ENCODE measurements at places on chromosomes 6 and 20.

DNA sequence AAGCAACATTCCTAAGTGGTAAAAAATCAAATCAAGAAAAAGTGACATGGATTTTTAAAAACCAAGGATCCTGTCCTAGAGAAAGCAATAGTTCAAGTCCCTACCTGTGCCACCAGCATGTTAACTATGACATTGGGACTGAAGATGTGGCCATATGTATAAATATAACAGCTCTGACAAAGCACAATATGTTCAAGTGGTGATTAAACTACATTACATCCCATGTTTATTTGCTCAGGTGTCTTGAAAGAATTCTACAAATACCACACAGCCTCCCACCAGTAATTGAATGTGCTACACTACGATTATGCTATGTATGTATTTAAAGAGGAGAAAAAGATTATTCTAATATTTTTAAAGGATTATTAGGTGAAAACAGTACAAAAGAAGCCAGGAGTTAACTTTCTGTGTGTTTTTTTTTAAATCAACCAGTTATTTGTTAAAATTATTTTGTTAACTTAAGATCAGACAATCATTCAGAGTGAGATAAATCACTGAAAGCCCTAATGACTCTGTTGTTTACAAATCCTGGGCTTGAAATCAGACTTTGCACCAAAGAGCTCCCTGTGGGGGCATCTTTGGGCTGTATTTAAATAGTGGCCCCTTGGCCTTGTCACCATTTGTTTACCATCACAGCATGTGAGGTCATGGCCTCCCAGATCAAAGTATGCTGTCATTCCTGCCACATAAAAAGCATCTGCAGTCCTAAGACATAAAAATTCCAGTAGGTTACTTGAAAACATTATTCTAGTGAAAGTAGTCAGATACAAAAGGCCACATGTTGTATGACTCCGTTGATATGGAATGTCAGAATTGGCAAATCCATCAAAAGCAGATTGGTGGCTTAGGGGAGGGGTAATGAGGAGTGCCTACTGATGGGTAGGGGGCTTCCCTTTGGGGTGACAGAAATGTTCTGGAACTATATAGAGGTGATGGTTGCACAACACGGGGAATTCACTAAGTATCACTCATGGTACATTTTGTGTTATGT lies 17.1 kb downstream of the TTLL2 start:
- no peak for DNase-seq

- DNase-seq = no peak
Observed at GRCh38 chr6:34301408-34301807, 52.6 kb upstream of the SMIM29 start.

- DNase-seq = no peak
Observed at GRCh38 chr6:159594750-159595117, 98.3 kb downstream of the SOD2 start.

DNA sequence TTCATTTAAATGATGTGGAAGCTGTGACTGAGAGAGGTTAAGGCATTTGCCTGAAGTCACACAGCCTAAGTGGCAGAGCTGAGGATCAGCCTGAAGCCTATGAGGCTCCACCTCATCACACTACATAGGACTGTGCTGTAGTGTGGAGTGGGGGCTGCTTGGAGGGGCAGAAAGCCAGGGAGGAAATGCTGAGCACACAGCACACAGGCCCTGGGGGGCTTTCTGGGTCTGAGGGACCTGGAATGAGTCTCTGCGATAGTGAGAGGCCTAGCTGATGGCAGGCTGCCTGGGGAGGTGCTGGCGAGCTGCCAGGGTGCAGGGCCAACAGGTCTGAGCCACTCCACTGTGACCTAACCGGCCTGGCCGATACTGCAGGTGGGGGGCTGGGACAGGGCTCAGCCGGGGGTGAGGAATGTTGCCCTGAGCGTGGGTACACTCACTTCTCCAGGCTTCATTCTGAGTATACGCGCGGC lies 2.2 kb upstream of the ARHGAP40 start:
- no peak for DNase-seq

DNA sequence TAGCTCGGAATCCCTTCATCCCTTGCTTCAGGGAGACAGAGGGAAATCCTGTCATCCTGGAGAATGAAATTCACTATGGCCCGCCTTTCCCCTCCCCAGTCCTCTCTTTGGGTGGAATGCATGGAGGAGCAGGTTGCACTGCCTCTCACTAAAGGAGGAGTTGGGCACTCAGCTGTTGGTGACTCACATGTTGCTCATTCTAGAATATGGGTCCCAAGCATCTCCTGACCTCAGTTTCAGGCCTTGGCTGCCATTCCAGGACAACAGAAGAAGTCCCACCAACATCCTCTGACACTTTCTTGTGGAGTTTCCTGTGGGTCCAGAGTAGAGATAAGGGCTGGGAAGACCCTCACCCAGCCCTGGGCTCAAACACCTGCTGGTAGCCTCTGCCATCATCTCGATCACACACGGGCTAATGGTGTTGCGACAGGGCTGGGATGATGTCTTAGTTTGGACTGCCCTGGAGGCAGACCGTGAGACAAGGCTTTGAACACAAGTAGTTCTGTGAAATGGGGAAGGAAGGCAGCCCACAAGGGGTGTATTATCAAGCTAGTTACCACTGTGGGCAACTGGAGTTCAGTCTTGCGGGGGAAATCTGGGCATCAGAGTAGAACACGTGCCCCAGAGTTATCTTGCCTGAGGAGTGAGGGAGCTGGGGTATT lies 52.4 kb upstream of the RNF24 start:
- no peak for DNase-seq

DNA sequence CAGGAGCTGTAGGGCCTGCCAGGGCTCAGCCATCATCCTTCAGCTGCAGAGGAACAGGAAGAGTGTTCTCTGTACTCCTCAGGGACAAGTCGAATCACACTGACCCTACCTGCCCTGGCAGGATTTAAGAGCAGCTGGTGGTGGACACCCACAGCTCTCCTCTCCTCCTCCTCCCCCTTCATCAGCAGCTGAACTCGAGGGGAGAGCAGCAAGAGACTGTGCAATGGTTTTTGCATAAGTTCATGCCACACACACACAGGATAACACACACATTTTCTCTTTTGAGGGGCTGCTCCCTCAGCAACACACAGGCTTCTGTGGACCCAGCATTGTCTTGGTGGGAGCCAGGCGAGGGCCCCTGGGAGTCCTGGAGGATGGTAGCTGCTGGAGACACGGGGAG lies at the start of gene CST11:
Gene CST11 (minus strand): TSS at position 101 of the 400 bp plus-strand sequence. CDS start 65 bp downstream, at position 36.
- DNase-seq = no peak

All from activated CD4-positive, alpha-beta T cell treated with anti-CD3 and anti-CD28 coated beads, Interleukin-2, amount 50 U/mL, for 24 hours (primary cell).